ENCODE measurements at places on chromosomes 1 and 21. TPM values are rescaled to one million over a fixed set of nuclear protein-coding genes. Genes with fewer than 3 reads are reported as not detected.

GRCh38 chr1:156706657-156707416, 1.5 kb upstream of the CRABP2 start:
- DNase-seq = peak; percentile 68

DNA sequence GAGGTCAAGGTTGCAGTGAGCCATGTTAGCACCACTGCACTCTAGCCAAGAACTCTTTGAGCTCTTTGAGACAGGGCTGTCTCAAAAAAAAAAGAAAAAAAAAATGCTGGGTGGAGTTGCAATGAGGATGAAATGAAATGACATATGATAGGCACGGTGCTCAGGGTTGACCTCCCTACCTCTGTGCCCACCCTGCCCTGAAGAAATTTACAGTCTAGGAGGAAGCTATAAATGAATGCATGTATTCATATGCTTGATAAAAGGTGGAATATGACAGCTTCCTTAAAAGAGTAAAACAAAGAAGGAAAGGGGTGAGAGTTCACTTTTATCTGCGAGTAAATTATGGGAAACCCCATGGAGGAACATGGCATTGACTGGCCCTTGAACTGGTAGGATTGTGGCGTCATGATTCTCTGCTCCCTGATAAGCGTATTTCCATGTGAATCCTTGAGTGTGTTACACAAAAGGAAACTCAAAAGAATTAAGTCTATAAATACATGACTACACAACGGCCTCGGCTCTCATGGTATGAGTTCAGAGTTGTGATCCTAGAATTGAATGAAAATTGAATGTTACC, 59.0 kb upstream of the RAVER2 start:
- DNase-seq = no peak

The SPRR2F gene
- not detected for total RNA-seq

- no peak for DNase-seq
These were observed 101.9 kb downstream of the ZNF644 start for GRCh38 chr1:90919900-90920299.

- DNase-seq = no peak
These were observed 118.5 kb downstream of the HLX start for GRCh38 chr1:220997791-220998190.
